IgD-negative memory B cell (primary cell): ENCODE measurements at places on chromosomes 1 and 21. TPM values are rescaled to one million over a fixed set of nuclear protein-coding genes. Genes with fewer than 3 reads are reported as not detected.

Gene IKBKE
- 28.4 TPM for polyA plus RNA-seq

Gene TOR3A
- 111 TPM for polyA plus RNA-seq

Gene FBXO2
- polyA plus RNA-seq, result 18.0 TPM

Gene TBX19
- 2.5 TPM for polyA plus RNA-seq

Gene TNFRSF8
- polyA plus RNA-seq, result 0.40 TPM

Gene TAL1
- polyA plus RNA-seq, result 0.19 TPM

Gene SPATC1L
- polyA plus RNA-seq, result 15.0 TPM

Gene SPATA6
- polyA plus RNA-seq, result 2.2 TPM

Gene PDC
- polyA plus RNA-seq, result not detected

Gene CTSE
- polyA plus RNA-seq, result not detected

Gene S100A7
- polyA plus RNA-seq, result not detected

Gene PMVK
- polyA plus RNA-seq, result 78.3 TPM

Gene SLC22A15
- 2.0 TPM for polyA plus RNA-seq

Gene CHIA
- polyA plus RNA-seq, result 1.0 TPM

Gene GPR153
- 0.06 TPM for polyA plus RNA-seq
